Activated naive CD4-positive, alpha-beta T cell (primary cell): ENCODE measurements at places on chromosomes 5 and 9.

DNA sequence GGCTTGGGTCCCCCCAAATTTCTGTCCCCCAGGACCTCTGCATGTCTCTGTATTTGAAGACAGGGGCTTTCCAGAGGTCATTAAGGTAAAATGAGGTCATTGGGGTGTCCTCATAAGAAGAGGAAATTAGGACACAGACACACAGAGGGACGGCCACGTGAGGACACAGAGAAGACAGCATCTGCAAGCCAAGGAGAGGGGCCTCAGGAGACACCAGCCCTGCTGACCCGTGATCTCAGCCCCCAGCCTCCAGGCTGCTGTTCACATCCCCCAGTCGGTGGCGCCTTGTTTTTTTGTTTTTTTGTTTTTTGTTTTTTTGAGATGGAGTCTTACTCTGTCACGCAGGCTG is 1.2 kb upstream of the CCDC183 start:
- no peak for DNase-seq

DNA sequence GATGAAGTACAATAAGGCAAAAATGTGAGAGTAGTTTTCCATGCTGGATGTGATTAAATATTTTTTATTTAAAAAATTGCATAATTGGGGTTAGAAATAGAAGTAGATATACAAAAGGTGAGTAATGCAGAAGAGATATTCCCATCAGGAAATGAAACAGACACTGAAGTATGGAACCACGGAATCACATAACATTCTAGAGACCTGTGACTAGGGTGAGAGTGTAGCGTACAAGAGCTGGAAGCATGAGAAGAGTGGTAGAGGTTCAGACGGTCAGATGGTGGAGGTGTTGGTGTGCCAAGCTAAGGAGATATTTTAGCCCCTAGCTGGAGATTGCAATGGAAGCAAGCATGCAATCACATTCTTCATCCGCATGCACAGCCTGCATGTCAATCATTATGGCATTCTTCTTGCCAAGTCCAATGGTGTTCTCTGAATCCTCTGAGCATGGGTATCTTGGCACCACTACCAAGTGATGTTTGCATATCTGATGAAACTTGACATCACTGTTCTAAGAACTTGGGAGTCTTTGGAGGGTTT is 587.8 kb downstream of the PSAT1 start:
- DNase-seq, result no peak

- no peak for DNase-seq
Observed at GRCh38 chr5:29588236-29588635, 1605.2 kb upstream of the CDH6 start.

DNA sequence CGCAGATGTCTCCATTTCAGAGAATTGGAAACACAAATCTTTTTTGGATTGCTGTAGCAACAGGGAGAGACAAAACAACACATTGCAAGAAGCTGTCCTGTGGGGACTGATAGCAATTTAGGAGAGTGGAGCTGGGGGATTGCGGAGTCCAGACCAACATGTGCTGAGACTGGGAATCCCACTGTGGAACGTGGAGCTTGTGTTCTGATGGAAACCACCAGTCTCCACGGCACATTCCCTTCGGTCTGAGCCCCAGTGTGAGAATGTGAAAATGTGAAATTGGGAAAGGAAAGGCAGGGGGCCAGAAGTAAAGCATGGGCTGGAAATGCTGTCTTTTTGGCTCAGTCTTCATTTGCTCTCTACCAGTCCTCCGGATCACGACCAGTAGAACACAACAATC is 348.8 kb upstream of the TNC start:
- no peak for DNase-seq
